Inflammatory macrophage treated with lipopolysaccharide for 1 hour (primary cell): ENCODE measurements at places on chromosomes 12 and 14.

- DNase-seq, result no peak
Measured at GRCh38 chr12:116709768-116710167, 28.1 kb downstream of the SPRING1 start.

DNA sequence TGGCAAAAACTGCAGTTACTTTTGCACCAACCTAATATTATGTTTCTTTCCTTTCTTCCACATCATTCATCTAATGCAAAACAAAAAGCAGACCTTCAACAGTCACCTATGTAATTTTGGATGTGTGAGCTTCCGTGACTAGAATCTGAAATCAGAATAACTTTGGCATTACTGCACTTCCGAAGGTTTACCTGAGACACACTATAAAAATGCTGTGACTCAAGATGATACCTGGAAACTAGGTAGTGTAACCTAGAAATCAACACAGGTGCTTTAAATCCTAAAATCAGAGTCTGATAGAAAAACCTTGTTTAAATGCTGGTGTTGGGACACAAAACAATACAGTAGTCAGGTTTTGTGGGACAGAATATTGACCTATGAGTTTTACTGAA lies 2.2 kb downstream of the BTBD7 start:
- DNase-seq, result no peak

- DNase-seq, result no peak
Measured at GRCh38 chr12:123050331-123050831, 69.9 kb downstream of the ARL6IP4 start.

DNA sequence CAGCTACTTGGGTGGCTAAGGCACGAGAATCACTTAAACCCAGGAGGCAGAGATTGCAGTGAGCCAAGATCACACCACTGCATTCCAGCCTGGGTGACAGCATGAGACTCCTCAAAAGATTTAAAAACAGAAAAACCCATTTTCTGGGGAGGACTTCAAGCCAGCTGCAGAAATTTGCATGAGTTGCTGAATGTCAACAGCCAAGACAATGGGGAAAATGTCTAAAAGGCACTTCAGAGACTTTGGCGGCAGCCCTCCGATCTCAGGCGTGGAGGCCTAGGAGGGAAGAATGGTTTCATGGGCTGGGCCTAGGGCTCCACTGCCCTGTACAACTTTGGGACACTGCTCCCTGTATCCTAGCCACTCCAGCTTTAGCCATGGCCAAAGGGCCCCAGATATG lies 177.8 kb upstream of the C14orf180 start:
- no peak for DNase-seq

GRCh38 chr12:100789146-100789545 lies 5.4 kb upstream of the ANO4 start:
- no peak for DNase-seq

GRCh38 chr14:36028218-36028617 lies 148.3 kb downstream of the PTCSC3 start:
- DNase-seq, result no peak

DNA sequence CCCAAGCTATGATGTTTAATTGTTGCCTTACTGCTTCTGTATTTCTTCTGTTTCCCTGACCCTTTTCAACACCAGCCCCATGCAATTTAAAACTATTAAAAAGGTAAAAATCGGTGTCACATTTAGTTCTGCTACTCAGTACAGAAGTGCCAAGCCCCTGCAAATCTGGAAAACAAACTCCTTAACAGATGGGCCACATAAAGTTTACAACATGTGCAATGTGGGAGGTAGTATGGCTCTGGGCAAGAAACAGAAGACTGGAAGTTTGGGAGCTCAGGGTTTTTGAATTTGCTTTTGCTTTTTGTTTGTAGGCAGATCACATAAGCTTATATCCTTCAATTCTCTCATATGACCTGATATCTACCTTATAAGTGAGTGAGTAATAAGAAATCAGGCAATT lies 404.0 kb upstream of the ATP2B1 start:
- no peak for DNase-seq

- DNase-seq, result no peak
Measured at GRCh38 chr12:115451780-115452736, 768.1 kb upstream of the TBX3 start.

DNA sequence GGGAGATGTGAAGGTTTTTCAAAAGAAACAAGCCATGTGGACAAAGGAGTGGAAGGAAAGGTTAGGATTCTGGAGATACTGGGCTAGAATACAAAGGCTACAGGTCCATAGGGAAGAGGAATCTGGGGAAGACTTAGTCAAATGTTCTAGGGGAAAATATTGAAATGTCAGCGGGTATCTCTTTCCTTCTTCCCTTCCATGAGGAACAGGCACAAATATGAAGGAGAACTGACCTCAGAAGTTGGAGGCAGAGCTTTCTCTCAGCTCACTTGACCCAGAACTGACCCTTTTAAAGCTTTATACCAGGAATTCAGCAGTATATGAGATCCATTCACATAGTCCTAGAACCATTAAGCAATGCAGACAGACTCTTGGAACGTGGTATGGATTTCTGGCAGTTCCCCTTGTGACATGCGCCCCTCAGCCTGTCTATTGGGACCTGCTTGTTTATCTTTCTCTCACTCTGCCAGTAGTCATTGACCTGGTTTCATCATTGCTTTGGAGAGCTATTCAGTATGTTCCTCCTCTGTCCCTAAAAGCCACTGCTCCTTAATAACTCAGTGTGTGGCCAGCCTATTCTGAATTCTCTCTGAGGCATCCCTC lies 43.0 kb upstream of the GSG1 start:
- DNase-seq, result peak; percentile 14

DNA sequence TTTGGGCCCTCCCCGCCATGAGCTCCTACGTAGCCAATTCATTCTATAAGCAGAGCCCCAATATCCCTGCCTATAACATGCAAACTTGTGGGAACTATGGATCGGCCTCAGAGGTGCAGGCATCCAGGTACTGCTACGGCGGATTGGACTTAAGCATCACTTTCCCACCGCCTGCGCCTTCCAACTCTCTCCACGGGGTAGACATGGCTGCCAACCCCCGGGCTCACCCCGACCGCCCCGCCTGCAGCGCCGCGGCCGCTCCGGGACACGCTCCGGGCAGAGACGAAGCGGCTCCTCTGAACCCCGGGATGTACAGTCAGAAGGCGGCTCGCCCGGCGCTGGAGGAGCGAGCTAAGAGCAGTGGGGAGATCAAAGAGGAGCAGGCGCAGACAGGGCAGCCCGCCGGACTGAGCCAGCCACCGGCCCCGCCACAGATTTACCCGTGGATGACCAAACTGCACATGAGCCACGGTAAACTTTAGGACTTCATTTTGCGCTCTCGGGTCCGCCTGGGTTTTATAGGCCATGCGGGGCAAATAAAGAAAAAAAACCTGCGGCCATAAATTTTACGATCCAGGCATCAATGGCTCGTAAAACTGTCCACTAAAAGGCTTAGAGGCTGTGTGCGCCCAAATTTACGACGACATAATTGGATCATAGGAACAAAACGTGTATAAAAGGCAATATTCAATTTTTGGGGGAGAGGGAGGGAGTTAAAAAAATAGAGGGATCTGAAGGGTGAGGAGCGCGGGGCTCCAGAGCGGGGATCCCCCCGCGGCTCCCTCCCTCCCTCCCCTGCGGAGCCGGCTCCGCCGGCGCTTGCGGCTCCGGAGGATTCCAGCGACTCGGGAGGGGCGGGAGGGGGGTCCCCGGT lies 493 bp downstream of the HOXC5 start:
- no peak for DNase-seq

DNA sequence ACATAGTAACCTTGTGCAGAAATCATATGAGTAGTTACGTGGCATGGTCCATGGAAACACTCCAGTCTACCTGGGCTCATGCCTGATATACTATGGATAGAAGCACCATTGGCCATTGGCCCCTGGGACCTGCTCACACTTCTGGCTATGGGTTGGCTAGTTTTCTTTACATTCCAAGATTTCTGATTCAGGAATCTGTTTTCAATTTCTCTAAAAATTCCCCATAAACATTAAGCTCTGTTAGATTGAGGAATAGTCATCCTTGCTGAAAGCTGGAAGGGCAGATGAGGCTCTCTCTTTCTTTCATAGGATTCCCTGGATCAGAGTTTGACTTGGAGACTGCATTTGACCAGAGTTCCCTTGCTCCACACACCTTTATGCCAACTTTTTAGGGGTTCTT lies 37.3 kb upstream of the RAP1B start:
- no peak for DNase-seq

GRCh38 chr12:26830363-26830762 lies 2.6 kb downstream of the ITPR2 start:
- no peak for DNase-seq

DNA sequence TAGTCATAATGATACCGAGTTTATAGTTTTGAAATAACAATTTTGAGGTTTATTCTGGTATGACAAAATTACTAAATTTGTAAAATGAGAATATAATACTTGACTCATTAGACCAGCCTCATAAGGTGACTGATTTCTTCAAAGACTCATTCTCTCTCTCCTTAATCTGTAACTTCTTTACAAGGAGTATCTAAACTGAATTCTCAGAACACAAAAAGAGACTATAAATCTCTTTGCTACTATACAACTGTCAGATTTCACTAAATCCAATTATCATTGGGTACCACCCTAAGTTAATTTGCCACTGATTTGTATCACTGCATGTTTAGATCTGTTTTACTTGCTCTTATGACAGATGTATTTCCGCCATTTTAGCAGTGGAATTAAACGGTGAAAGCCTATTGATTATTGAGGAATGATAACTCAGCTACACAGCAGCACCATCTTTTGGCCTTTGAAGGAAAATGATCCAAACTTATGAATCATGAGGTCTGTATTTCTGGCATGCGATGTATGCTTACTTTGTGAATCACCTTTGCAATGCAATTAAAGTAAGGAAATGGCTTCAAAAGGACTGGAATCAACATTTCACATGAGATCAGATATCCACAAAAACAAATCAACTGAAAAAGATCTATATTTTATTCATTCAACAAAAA lies 161.2 kb downstream of the RERGL start:
- DNase-seq, result no peak

DNA sequence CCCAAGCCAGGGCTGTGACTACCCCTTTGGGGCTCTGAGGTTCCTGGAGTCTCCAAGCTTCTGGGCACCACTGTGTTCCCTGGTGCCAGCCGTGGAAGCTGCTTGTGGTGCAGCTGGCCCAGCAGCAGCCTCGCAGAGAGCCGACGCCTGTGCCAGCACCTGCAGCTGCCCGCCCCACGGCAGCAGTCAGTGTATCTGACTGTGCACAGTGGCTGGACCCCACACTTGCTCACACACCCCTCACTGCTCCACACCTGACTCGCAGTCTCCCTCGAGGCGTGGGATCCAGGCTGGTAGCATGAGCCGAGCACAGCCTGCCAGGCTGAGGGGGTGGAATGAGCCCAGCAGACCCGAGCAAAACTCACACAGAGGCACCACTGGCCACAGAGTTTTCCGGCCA lies 325.2 kb downstream of the PCNX1 start:
- DNase-seq, result no peak

GRCh38 chr14:32561520-32561919 lies 232.4 kb downstream of the AKAP6 start:
- DNase-seq, result no peak

DNA sequence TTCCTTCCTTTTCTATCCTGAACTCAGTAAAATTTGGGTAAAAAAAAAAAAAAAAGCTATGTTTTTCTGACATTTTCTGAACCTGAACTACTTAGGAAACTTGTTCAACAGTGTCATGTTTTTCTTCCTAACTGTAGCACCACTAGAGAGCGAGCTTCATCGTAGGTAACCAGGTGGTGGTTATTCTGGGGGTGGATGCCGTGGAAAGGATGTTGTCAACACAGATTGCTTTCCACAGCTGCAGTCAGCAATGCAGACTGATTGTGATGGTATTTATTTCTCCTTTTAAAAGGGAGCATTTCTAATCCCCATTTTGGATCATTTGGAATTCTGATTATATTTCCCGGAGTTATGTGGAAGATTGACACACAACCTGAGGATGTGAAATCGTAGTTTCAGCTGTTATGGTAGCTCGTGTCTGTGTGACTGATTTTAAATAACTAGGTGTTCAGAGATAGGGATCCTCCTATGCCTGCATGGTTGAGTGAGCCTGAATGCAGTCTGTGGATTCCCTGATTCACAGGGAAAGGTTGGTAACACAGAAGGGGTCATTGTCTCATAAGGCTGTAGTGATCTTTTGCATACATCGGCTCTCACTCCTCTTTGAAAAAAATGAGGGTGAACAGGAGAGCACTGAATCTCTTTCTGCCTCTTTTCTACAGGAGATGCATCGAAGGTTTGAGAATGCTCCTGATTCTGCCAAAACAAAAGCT lies 113.2 kb downstream of the ERC1 start:
- no peak for DNase-seq

DNA sequence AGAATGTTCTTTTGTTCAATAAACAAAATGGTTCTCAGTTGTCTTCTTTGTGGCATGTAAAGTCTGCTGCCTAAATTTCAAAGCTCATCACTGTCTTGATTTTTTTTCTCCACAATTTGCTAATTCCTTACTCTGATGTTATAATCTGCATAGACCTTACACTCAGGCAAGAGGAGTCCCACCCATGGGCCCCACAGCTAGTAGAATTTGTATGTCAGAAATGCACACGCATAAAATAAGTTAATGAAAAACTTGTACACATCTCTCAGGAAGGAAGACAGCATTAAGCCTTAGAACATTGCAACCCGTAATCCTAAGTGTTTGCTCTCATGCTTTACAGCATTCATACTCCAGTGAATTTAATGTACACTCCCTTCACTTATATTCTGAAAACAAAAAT lies 280.8 kb downstream of the ATXN7L3B start:
- DNase-seq, result no peak

DNA sequence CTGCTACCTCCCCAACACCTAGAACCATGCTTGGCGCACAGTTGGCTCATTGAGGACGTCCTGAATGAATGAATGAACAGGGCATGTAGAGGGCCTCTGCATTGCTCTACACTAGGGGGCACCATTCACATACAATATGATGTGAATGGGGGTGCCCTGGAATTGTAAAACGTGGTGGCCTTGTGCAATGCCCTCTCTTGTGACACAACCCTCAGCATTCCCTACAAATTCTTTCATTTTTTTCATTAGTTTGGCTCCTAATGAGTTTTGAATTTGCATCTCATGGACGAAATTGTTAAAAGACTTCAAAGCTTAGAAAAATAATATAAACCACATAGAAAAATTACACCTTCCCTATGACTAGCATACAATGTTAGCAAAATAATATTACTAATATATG lies 2.3 kb upstream of the DIO2 start:
- no peak for DNase-seq
